ENCODE measurements at places on chromosomes 11 and 22.

DNA sequence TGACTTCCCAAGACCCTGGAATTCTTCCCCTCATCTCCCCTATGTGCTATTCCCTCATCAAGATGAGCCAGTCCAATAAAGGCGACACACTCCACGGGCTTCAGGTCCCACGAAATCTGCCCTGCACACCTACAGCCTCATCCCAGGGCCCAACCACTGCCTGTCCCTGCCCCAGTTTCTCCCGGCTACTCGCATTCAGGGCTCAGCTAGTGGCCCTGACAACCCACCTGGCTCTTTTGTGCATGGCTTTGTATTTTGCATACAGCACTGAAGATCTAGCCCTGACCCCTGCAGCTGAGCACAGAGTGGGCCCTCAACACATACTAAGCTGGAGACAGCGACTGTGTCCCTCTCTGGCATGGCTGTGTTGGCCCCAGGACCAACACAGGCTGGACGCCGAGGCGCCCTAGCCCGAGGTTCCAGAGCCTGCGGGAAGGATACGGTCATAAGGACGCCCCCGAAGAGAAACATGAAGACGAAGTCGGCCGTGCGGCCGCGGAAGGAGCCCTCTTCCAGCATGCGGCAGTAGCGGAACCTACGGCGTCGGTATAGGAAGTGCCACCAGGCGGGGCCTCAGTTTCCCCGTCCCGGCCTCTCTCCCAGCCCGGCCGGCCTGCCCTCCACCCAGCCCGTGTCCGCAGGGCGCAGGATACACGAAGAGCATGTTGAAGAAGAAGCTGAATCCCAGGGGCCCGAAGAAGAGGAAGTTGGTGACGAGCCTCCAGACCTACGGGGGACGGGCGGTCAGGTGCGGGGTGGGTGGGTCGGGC, 710 bp downstream of the DERL3 start:
- DNase-seq: no peak

DNA sequence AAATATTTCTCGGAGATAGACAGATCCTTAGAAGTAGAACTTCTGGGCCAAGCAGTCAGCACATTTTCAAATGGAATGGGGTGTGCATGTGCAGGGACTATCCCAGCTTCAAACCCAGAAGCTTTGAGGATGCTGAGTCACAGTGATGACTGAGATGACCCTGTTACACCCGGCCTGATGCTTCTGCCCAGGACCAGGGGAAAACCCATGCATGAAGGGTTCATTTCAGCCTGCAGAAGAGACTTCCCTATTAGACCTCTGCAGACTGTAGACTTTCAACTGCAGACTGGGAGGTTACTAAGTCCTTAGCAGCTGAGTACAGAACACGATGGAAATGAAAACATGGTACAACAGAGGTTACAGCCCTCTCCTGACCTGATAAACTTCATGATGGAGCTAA, 3.6 kb upstream of the OR2AT4 start:
- DNase-seq: no peak

DNA sequence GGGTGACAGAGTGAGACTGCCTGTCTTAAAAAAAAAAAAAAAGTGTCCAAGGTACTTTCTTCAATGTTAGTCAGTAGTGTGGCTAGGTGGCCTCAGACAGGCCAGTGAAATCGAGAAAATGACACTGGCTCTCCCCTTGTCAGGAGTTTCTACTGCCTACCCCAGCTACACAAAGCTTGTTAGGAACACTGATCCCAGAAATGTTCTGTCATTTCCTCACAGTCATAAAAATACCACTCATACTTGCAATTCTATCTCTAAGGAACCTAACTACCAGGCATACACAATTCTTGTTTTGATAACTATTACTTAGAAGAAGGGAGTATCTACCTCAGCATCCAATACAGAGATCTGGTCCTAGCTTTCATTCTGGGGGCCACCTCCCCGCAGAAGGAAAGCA, 31.3 kb downstream of the ATP6V1E1 start:
- no peak for DNase-seq

- DNase-seq: no peak
Observed at GRCh38 chr11:96256215-96257011, 86.6 kb downstream of the MAML2 start.

DNA sequence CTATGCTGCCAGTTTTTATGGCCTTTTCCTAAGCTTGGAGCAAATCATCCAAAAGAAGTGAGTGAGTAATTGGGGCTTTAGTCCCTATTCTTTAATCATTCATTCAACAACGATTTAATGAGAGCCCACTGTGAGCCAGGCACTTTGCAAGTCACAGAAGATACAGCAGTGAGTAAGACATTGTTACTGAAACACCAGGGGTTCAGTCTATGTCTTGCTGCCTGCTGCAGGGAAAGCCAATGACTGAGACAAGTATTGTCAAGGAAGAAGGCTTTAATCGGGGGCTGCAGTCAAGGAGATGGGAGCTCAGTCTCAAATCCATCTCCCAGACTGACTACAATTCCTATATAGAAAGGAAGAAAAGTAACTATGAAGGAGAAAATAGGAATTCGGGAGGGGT, 228.3 kb downstream of the FAM181B start:
- DNase-seq: no peak

GRCh38 chr22:35961480-35962295, 66.9 kb downstream of the RBFOX2 start:
- no peak for DNase-seq

DNA sequence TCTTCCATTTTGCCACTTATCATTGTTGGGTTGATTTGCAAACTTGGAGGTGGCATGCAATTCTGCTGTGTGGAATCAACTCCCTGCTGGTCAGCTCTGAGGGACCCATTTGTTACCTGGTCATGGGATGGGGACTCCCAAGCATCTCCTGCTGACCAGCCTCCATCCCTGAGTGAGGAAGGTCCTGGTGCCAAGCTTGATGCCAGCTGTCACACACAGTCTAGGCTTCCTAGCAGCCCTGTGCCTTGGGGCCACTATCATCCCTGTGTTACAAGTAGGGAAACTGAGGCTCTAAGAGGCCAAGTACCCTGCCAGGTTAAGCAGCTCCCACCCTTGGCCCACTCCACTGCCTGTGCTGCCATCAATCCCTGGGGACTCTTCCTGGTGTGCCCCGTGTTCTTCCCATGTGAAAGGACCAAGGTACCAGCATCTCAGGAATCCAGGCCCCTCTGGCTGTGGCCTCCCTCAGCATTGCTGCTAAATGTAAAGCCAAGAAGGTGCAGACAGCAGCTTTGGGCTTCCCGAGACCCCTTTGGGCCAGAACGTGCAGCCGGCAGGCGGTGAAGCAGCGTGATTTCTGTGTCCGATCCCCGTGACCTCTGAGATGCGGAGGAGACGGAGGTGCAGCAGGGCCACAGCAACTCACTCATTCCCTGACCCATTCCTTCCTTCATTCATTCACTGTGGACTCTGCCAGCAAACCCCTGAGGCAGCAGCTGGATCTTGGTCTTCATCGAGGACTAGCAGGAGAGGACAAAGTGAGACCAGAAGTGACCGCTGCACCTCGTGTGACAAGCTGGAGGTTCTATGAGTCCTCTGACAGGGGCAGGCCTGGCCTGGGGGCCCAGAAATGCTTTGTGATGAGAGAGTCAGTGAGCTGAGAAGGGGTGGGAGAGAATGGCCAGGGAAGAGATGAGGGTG, 49.7 kb downstream of the MYEOV start:
- no peak for DNase-seq

- DNase-seq: no peak
Observed at GRCh38 chr11:82315093-82315492, 418.6 kb downstream of the FAM181B start.

Data from NCI-H524 treated with DMSO at 0.1 percent for 48 hours (cell line).